GOT3 (cell line): ENCODE measurements at places on chromosomes 1 and 21.
A peak's percentile ranks its signal among the peaks of the same experiment; 100 is the strongest.

DNA sequence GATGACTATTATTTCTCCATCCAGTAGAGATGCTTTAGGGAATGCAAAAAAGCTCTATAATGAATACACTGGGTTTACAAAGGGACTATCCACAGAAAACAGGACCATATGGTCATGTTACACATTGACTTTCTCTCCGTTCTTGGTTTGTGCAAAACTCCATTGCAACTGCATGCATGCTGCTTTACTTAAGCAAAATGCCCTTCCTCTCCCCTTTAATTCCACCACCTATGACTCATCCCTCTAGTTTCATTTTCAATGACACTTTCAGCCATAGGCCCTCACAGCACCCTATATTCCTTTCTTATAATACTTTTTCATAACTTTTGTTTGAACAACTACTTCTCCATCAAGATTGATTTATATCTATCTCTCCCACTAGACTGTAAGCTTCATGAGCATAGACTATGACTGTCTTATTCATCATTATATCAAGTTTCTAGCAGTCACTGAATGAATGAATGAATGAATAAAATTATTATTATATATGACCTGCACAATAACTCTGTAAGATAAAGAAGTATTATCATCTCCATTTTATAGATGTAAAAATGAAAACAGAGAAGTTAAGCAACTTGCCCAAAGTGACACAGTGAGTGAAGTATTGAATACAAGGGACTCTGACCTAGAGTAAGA, 248.9 kb downstream of the PLPP3 start:
- DNase-seq, result no peak

DNA sequence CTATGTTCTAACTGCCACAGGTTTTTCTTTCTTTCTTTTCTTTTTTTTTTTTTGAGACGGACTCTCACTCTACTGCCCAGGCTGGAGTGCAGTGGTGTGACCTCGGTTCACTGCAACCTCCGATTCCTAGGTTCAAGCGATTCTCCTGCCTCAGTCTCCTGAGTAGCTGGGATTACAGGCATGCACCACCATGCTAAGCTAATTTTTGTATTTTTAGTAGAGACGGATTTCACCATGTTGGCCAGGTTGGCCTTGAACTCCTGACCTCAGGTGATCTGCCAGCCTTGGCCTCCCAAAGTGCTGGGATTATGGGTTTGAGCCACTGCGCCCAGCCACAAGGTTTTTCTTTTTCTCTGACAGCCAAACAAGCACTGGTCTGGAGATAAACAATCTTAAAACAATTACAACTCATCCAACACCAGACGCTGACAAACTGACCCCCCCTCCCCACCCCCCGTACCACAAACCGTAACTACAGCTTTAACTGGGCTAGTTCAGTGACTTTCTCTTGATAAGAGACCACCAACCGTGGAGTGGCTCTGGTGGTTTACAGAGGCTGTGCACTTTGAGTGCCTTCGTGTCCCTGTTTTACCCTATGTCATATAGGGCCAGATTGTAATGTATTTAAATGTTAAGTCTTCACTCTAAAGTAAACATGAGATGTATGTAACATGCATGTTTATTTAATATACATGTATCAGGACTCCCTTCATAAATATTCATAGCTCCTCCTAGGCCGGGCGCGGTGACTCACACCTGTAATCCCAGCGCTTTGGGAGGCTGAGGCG, 19.5 kb upstream of the PUM1 start:
- no peak for DNase-seq

- no peak for DNase-seq
Measured at GRCh38 chr1:208248307-208248801, 4.2 kb upstream of the PLXNA2 start.

DNA sequence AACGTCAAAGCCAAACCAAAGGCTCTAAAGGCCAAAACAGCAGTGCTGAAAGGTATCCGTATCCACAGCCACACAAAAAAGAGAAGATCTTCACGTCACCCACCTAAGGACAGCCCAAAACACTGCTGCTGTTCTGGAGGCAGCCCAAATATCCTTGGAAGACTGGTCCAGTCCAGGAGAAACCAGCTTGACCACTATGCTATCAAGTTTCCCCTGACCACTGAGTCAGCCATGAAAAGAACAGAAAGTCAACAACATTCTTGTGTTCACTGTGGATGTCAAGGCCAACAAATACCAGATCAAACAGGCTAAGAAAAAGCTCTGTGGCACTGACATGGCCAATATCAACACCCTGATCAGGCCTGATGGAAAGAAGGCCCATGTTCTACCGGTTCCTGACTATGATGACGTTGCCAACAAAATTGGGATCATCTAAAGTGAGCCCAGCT, 32.1 kb downstream of the ARID4B start:
- DNase-seq, result no peak

GRCh38 chr1:3312898-3313575, 141.4 kb upstream of the ARHGEF16 start:
- DNase-seq, result peak; percentile 77

DNA sequence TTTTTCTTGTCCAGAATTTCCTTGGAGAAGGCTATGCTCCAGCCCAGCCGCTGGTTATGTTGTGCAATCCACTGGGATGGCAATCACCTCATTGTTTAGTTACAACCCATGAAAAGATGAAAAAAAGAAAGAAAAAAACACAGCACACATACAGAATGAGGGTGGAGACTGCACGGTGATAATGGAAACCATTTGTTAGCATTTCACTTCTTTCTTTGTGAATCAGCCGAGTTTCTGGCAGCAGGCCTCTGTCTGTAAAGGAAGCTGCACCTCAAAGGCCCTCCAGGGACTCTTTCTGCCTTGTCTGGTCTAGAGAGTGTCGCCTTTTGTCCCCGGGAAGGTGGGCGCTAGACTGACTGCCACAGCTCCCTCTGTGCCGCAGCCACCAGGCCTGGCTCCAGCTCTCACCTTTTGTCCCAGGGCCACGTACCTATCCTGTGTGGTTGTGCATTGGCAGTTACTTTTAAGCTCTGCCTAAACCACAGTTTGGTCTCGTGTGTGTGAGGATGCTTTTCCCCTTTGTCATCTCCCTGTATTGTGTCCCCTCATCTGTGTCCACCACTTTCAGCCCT, 35.6 kb downstream of the NGF start:
- DNase-seq, result no peak

GRCh38 chr1:41806472-41807155, 112.1 kb downstream of the HIVEP3 start:
- no peak for DNase-seq

- no peak for DNase-seq
Measured at GRCh38 chr1:201285846-201286245, 2.5 kb downstream of the PKP1 start.

GRCh38 chr1:15178571-15179484, 25.3 kb downstream of the TMEM51 start:
- peak; percentile 26 for DNase-seq

GRCh38 chr1:106749491-106749890, 307.0 kb upstream of the PRMT6 start:
- no peak for DNase-seq

- no peak for DNase-seq
Measured at GRCh38 chr1:8712413-8713231, 104.8 kb downstream of the RERE start.

DNA sequence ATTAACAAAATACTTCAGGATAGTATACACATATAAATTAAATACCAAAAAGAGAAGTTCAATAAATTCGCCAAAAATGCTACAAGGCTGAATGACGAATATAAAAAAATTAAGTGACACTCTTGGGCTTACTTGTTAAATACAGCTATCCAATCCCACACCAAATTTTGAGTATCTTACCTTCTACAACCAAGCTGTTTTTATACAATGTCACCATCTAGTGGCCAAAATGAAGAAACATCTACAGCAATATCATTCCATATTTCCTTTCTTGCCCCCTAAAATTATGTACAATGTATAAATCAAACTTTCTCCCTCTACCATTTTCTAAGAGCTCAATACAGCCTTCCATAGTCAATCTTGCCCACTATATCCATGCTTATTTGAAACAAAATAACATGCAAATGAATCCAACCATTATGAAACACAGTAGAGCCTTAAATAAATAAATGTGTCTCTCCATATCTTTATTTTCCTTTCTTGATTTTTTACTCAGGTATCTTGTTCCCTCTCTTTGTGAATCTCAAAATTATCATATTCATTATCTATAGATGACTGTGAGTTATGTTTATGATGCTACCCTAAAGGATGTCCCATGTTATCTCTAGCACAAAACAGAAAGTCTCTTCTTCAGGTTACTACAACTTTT, 86.3 kb downstream of the ACBD6 start:
- DNase-seq, result no peak

DNA sequence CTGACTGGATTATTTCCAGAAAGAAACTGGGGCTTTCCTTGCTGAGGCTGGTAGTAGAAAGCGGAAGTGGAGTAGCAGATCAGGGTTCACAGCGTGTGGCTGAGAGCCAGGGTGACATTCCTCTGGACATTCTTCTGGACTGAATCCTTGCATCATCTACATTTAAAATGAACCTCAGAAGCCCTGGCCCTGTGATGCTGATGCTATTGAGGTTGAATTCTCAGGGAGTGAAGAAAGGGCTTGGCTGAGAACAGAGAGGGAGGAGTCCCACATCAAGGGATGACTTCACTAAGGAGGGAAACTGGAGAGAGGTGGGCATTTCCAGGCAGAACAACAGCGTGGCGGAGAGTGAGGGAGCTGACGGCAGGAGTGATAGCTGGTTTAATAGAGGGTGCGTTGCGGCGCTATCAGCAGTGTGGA, 102.3 kb upstream of the LMO4 start:
- DNase-seq, result no peak

- no peak for DNase-seq
Measured at GRCh38 chr21:44329086-44329889, 9.9 kb downstream of the CFAP410 start.

DNA sequence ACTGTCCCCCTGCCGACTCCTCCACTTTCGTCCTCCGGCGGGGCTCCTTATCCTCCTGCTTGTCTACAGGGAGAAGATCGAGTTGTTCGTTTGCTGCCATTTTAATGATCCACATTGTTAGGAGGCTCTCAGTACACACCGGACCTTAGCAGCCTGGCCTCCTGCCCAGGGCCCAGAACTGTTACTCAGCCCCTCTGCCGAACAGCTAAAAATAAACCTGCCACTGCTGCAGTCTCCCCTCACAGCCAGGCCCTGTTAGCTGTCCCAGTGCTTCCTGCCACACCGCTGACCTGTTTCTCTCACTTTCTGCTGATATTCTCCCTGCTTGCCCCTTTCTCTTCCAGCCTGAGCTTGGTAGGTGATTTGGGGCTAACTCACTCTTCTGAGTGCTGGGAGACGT, 8.3 kb downstream of the MAPKAPK2 start:
- DNase-seq, result no peak

DNA sequence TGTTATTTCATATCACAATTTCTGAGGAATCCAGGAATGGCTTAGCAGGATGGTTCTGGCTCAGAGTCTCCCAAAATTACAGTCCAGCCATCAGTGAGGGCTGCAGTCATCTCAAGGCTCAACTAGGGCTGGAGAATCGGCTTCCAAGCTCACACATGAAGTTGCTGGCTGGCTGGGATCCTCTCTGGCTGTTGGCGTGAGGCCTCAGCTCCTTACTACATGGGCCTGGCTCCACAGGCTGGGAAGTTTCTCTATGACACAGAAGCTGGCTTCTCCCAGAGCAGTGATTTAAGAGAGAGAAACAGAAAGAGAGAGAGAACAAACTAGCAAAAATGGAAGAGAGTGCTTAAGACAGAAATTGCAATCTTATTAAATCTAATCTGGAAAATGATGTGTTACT, 38.8 kb upstream of the RGS8 start:
- DNase-seq, result no peak

- DNase-seq, result no peak
Measured at GRCh38 chr1:16293538-16293937, 56.6 kb upstream of the CPLANE2 start.

GRCh38 chr1:207321790-207322645, 540 bp downstream of the CD55 start:
- no peak for DNase-seq

- no peak for DNase-seq
Measured at GRCh38 chr1:88697503-88697902, 13.4 kb downstream of the PKN2 start.

DNA sequence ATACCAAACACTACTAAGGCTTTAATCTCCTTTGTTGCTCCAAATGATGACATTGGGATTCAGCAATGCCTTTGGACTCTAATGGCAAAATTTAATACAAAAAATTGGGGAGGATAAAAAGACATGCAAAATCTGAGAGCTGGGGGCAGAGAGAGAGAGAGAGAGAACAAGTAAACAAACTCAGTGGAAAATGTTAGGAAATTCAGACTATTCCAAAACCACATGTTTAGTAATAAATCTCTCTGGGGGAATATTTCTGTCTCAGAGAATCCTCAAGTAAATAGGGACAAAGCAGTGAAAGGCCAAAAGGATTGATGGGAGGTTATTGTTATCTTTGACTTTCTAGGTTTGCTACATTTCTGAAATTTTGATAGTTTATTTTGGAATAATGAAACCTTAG, 65.7 kb downstream of the PLA2G4A start:
- DNase-seq, result no peak

DNA sequence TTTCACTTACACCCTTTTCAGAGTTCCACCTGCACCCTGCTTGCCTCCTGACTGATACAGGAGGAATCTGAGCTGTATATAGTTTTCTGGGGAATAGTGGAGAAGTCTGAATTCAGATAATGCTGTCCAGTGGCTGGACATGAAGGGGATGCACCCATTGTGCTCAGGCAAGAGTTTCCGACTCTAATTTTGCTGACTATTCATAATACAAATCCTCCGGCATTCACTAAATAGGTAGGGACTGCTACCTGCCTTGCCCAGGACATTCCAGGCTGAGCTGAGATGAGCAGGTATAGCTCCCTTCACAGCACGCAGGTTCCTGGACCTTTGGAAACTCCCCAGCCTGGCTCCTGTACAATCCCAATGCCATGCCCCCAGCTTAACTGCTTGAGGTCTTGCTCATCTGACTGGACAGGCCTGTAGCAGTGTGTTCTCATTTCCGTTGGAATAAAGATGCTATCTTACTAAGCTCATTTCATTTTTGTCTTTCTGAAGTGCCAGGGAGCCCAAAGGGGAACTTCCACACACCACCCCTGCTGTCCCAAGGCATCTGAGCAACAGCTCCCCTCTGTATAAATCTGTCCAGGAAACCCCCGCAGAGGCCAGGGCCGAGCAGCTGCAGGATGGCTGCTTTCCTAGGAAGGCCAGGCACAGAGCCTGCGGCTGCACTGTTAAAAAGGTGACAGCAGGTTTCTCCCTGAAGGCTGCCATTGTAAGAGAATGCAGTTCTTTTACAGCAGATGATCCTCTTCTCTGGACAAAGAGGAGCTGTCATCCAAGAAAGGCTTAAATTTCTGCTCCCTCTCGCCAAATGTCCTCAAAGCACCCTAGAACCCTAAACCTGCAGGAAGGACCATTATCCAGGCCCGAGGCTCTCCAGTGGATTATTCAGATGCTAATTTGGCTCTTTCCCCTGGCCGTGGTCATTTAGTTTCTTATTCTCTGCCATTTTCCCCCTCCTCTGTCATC, 21.7 kb upstream of the VASH2 start:
- no peak for DNase-seq

GRCh38 chr1:94425821-94426484, 7.8 kb downstream of the ABCD3 start:
- no peak for DNase-seq

- no peak for DNase-seq
Measured at GRCh38 chr1:17914987-17915386, 159.9 kb downstream of the ACTL8 start.
